ENCODE measurements at places on chromosomes 12 and 14.
A peak's percentile ranks its signal among the peaks of the same experiment; 100 is the strongest.

- DNase-seq = no peak
Measured at GRCh38 chr14:40525314-40525713, 1081.4 kb upstream of the LRFN5 start.

DNA sequence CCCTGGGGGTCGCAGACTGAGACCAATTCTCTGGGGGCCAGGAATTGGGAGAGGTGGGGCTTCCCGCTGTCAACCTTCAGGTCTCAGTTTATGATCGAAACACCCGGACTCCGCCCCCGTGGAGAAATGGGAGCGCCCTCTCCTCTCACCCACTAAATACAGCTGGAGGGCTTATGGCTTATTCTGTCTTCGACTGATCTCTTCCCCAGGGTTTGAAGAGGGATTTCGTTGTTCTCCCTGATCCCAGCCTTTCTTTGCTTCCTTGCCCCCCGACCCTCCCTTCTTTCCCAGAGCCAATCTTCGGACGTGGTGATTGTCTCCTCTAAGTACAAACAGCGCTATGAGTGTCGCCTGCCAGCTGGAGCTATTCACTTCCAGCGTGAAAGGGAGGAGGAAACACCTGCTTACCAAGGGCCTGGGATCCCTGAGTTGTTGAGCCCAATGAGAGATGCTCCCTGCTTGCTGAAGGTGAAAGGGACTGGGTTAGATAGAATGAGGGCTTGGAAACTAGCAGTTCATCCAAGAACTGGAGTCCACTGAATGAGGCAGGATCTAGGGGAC lies 607 bp downstream of the OS9 start:
- DNase-seq = peak; percentile 15

DNA sequence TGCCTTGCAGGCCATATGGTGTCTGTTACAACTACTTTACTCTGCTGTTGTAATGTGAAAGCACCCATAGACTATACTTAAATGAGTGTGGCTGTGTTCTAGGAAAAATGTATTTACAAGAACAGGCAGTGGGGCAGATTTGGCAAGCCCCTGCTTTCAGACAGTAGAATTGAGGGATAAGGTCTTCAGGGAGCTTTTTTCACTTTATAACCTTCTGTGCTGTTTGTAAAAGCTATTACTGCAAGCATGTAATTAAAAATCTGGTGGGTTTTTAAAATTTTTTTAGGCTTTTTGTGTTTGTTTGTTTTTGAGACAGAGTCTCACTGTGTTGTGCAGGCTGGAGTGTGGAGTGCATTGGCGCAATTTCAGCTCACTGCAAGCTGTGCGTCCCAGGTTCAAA lies 73.9 kb downstream of the VEZT start:
- DNase-seq = no peak

- no peak for DNase-seq
Measured at GRCh38 chr14:71137536-71138447, 230.5 kb downstream of the PCNX1 start.

DNA sequence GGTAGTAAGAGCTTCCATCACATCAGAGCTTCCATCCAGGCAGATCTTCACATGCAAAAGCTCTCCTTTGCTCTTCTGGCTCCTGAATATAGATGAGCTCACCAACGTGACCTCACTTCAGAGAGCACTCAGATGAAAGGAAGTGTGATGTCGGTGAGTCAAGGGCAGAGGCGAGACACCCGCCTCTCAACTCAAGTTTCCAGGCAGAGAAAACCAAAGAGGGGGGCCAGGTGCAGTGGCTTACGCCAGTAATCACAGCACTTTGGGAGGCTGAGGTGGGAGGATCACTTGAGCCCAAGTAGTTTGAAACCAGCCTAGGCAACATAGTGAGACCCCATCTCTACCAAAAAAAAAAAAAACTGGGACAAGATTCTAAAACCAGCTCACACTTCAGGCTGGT lies 126.9 kb downstream of the DUSP6 start:
- DNase-seq = peak; percentile 79

DNA sequence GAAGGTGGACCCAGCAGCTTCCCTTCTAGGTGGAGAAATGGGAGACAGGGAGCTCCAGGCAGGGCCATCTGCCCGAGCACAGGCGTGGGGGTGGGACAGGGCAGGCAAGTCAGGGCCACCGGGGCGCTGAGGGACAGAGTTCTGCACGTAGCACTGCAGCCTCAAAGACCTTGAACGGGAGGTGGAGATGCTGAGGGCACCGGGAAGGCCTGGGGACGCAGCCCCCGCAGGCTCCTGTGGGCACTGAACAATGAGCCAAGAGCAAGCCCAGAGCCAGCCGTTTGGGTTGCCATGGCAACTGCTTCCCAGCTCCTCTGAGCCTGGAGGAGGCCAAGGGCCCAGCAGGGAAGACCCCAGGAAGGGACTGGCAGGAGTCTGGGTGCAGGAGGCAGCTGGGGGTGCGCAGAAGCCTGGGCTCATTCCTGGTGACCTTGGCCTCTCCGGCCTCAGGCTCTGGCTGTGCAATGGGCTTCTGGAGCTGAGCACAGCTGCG lies 3.4 kb downstream of the LBHD2 start:
- no peak for DNase-seq

DNA sequence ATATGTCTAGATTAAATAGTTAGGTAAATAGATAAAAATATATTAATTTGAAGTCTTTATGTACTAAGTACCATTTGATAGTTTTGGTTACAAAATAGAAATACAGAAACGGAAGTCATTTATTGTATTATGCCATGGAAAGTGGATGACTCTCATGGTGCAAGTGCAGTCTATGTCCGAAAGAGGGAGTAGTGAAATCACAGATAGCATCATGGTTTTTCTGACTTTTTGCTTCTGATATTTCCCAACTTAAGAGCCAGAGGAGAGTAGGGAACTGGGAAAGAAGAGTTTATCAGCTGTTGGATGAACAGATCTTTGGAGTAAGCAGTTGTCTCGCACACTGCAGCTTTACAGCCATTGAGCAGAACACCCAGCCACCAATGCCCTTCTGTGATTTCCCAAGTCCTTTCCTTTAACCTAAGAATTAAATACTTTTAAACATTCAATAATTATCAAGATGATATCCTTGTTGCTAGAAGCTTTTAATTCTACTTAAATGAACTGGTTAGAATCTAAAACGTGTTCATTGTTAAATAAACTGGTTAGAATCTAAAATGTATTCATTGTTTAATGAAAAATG lies 18.4 kb upstream of the SRGAP1 start:
- DNase-seq = peak; percentile 72

DNA sequence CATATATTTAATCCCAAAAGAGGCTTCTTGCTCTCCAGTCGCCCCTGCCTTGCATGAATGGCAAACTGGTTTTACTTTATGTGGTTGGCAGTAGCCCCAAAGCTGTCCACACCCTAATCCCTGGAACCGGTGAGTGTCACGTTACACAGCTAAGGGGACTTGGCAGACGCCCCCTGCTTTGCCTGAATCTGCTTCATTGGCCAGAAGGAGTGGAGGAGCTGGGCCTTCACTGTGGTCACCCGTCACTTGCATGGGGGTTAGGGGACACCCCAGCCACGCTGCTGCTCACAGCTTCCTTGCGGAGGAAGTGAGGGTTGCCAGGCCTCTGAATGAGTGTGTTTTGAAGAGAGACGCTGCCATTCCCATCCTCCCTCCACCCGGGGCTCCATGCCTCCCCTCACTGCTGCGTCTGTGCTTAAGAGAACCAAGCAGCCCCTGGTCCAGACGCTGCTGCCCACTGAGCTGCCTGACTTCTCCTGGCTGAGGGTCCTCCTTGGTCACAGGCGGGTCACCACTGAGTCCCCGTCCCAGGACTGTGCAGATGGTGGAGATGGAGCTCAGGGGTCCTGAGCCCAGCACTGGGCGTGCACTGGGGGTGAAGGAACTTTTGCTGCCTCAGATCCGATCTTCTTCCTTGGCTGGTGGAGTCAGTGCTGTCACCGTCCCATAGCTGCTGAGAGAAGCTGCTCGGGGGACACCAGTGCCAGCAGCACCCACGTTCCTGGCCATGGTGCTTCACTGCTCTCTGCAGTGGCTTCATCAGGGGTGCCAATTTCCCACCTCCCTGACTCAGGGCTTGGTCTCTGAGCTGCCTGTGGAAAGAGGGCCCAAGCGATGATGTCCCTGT lies 39.8 kb downstream of the GALNT9 start:
- DNase-seq = no peak

DNA sequence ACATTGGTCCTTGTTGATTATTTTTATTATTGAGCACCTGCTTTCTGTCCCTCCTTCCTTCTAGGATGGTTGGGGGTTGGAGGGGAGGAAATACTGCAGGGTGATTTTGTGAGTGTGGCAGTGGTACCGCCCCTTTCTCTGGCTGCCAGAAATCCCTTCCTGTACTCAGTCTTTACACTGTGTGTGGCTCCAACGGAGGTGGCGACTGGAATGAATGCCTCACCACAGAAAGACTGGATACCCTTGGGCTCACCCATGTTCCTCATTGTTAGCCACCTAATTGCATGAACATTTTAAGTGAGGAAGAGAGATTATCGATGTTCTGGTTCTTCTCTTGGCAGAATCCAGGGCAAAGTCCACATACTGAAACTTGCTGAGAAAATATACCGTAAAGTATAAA lies 272.0 kb upstream of the E2F7 start:
- no peak for DNase-seq

GRCh38 chr14:53295985-53296582 lies 143.0 kb upstream of the DDHD1 start:
- DNase-seq = peak; percentile 25

DNA sequence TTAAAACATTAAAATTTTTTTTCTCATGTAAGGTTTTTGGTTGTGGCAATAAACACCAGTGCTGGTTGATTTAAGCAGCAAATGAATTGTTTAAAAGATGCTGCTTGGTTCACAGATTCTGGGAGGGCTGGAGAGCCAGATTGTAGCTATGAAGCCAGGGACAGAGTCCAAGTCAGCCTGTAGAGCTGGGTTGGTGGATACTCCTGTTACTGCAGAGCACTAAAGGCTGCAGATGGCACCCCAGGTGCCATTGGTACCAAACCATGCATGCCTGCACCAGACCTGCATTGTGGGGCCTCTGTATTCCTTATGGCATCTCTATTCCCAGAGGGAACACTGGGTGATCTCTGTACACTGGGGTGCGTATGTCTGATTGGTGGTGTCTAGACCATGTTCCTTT lies 113.3 kb downstream of the SNAPC1 start:
- no peak for DNase-seq

DNA sequence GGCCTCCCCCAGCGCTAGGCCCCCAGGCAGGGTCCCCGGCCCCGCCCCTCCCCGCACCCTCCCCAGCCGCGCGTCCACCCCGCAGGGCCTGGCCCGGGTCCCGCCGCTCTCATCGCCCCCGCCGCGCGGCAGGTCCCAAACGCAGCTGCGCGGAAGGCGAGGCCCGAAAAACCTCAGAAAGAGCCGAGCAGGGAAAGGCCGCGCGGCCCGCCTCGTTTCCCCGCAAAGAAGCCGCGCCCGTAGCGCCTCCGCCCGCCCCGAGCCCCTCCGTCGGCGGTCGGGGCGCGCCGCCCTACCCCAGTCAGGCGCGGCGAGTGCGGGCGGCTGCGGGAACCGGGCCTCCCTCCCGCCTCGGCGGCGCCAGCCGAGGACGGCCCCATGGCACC lies 324 bp downstream of the POLE start:
- peak; percentile 44 for DNase-seq

Data from RWPE1 (cell line).